NAMALWA (cell line): ENCODE measurements at places on chromosomes 4 and X.

- DNase-seq = no peak
Observed at GRCh38 chr4:153566631-153567150, 100.5 kb downstream of the TMEM131L start.

DNA sequence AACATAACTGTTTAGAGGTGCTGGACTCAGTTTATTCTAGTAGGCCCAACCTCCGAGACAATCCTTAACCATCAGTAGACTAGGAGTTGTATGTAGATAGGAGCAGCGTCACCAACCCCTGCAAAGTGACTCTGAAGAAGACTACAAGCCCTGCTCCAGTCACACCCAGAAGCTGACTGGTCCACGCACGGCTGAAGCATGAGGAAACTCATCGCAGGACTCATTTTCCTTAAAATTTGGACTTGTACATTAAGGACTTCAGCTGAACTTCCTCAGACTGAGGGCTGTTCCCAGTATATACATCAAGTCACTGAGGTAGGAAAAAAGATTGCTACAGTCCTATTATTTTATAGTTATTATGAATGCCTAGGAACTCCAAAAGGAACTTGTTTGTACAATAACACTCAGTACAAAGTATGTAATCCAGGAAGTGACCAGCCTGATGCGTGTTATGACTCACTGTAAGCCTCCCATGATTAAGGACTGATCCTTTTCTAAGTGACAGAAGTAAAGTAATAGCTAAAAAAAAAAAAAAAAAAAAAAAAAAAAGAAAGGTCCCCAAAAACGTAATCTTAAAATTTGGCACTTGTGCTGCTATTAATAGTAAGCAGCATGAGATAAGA lies 41.6 kb upstream of the UGT2B7 start:
- no peak for DNase-seq

GRCh38 chrX:139640259-139640658 lies 67.7 kb downstream of the MCF2 start:
- DNase-seq = no peak

GRCh38 chr4:105440890-105441289 lies 33.0 kb downstream of the PPA2 start:
- DNase-seq = peak; percentile 7

GRCh38 chr4:22410645-22411247 lies 105.1 kb downstream of the ADGRA3 start:
- DNase-seq = peak; percentile 17

GRCh38 chrX:14027511-14028019 lies 2.1 kb downstream of the GEMIN8 start:
- no peak for DNase-seq
